ENCODE measurements at places on chromosomes 11 and 22. TPM values are rescaled to one million over a fixed set of nuclear protein-coding genes. Genes with fewer than 3 reads are reported as not detected.

- DNase-seq = no peak
These were observed 52.0 kb upstream of the SHISAL1 start for GRCh38 chr22:44364751-44365130.

GRCh38 chr11:70159627-70160570, 43.2 kb upstream of the FADD start:
- no peak for DNase-seq

DNA sequence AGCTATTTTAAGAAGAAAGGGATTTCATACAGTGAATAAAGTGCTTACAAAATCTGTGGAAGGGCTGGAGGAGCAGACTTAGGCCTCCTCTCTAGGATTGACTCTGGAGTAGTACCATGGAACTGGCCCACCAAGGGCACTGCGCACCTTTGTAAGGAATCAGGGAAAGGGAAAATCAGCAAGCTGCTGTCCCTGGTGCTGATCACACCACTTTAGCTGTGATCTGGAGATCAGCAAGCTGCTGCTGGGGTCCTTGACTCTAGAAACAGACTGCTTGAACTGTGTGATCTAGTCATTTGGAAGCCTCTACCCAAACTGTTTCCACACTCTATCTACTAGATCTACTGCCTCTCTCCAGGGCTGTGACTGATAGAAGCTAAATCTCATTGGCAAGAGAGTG, 18.4 kb upstream of the TECTA start:
- peak; percentile 16 for DNase-seq

- no peak for DNase-seq
These were observed 61.8 kb downstream of the MCHR1 start for GRCh38 chr22:40741116-40741515.

DNA sequence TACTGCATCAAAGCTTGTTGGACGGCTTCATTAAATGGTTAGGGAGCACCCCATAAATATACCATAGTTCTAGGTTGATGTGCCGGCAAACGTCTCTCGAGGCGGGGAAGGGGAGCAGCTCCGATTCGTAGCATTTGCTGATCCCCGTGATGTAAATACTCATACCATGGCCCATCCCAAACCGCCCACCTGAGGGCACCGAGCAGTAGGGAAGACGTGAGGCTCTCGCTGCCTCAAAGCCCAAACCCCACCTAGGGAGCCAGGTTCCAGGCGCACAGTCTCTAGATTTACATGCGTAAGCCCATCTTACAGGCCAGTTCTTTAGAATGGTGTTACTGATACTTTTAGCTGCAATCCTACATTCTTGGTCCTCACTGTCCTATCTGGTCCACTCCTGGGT, 124.0 kb downstream of the FEZ1 start:
- no peak for DNase-seq

DNA sequence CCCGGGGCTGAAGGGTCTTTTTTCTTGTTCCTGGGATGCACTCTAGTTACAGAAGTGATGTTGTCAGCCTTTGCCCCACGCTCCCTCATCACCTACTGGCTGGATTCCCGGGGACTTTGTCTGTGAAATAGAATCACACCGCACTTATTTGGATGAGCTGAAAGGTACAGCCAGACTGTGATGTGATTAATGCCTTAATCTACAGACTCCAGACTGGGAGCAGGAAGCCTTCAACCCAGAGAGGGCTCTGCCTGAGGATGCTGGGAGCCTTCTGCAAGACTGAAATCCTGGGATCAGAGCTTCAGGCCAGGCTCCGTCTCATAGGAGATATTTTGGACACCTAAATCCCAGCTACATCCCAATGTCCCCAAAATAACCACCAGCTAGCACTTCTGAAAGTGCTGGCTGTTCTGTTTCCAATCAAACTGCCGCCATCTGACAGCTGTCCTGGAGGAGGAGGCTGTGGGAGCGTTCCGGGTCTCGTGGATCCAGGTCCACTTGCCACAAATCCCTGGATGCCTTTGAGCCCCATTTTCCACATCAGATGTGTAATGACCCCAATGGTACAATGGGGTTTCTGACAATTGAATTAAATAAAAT, 688.5 kb downstream of the TBC1D22A start:
- no peak for DNase-seq

DNA sequence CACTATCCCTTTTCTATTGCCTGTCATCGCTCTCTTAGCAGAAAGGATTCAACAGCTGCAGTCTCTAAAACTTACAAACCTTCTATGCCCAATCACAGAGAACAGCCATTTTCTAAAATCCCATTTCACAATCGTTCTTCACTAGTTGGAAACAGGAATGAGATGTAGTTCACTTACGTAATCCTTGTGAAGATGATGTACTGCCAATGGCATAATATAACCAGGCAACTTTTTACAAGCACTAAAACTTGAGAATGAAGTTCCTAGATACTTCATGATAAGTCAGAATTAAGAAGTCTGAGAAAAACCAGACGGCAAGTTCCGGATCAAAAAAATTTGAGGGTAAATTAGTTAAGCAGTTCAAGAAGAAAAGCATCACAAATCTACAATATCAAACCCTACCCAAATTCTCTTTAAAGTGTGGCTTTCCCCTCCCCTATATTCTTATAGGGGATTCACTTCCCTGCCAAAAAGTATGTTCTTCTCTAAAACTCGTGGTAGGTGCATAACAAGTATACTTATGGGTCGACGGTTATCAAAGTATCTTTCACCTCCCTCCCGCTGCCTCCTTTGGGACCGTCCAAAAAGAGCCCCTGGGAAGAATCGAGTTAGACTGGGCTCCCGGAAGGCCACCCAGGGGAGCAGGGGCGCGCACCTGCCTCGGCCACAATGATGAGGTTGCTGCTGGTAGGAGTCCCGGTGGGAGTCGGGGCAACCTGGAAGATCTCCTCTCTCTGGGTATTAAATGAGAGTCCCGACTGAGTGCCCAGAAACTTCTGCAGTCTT, 666 bp downstream of the MSANTD4 start:
- no peak for DNase-seq

DNA sequence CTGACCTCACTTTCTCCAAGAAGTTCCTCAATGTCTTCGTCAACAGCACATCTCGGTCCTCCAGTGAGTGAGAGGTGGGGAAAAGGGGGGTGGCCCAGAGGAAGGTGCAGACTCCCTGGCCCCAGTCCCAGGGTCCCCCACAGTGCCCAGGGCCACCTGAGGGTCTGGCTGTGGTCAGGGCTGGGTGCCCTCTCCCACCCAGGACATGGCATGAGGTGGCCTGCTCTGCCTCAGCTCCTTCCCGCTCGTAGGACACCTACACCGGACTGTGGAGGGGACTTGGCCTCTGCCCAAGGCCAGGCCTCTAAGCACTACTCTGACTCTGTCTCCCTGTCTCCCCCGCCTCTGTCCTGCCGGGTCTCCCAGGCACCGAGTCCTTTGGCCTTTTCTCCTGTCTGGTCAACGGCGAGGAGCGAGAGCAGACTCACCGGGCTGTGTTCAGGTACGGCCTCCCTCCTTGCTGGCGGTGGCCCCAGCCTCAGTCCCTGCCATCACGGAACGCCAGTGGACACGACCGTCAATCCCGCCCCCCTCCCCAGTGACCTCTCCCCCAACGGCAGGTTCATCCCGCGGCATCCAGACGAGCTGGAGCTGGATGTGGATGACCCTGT, 4.5 kb downstream of the MAPK8IP2 start:
- DNase-seq = no peak

The SAA4 gene
- not detected for polyA plus RNA-seq

DNA sequence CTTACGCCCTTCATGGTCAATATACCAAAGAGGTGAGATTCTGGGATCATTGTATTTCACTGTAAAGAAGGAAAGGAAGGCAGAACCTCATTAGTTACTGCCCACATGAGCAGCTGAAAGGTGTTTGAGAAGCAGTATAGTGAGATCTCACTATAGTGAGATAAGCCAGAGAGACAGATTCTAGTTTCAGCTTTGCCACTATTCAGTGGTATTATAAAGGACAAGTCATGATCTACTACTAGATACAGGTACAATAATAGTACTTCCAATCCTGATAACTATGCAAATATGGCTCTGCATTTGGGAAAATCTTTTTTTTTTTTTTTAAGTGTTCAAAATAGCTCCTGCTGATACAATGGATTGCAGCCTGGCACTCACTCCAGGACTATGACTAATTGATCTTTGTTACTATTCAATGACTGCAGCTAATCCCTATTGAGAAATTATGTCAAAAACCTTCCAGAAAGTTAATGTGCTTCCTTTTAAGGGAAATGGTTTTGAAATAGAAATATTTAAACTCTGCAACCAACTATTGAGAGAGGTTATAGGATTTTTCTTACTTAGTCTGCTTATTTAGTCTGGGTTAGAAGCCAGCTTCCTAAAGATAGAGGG, 8.3 kb upstream of the DLAT start:
- DNase-seq = no peak

- no peak for DNase-seq
These were observed 83.9 kb downstream of the ETS1 start for GRCh38 chr11:128503245-128503991.

DNA sequence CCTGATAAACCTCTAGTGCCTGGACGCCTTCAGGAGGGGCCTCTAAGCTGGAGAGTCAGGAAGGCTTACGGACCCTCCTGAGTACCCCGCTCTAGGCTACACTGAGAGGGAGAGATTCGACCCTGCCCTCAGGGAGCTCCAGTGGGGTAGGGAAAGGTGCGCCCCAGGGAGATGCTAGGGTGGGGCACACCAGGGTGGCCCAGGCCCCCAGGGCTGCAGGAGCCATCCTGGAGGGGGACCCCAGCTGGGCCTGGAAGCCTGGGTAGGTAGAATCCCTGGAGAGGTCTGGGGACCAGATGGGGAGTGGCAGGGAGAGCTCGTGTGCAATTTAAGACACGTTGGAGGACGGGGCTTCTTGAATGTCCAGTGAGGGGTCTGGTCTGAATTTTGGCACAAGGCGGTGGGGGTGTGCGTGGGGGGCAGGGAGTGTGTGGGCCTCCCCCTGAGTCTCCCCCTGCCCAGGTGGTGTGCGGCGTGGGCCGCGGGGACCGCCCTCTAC, 4.7 kb downstream of the CARNS1 start:
- DNase-seq = no peak

The CTNND1 gene
- 181 TPM for polyA plus RNA-seq

The HNRNPUL2 gene
- 79.5 TPM for polyA plus RNA-seq

The ATF4 gene
- 299 TPM for polyA plus RNA-seq

GRCh38 chr11:44400431-44400830, 90.5 kb upstream of the ALX4 start:
- no peak for DNase-seq

The INS gene
- polyA plus RNA-seq = not detected

All from left renal cortex interstitium (tissue), 4 donors.